Breast epithelium (tissue), 4 donors: ENCODE measurements at places on chromosomes 13 and 19. TPM values are rescaled to one million over a fixed set of nuclear protein-coding genes. Genes with fewer than 3 reads are reported as not detected.

MYO1F gene
- 11.3 TPM for total RNA-seq

THSD8 gene
- total RNA-seq, result not detected

CABP5 gene
- total RNA-seq, result not detected

KLF1 gene
- not detected for total RNA-seq

- H3K36me3 ChIP-seq, result no peaks in the 10 kb centered on the region
- no peak overlapping the region for H3K4me3 ChIP-seq
- no peak overlapping the region for H3K27ac ChIP-seq
Measured at GRCh38 chr13:101575581-101575980, 123.1 kb downstream of the ITGBL1 start.

DNA sequence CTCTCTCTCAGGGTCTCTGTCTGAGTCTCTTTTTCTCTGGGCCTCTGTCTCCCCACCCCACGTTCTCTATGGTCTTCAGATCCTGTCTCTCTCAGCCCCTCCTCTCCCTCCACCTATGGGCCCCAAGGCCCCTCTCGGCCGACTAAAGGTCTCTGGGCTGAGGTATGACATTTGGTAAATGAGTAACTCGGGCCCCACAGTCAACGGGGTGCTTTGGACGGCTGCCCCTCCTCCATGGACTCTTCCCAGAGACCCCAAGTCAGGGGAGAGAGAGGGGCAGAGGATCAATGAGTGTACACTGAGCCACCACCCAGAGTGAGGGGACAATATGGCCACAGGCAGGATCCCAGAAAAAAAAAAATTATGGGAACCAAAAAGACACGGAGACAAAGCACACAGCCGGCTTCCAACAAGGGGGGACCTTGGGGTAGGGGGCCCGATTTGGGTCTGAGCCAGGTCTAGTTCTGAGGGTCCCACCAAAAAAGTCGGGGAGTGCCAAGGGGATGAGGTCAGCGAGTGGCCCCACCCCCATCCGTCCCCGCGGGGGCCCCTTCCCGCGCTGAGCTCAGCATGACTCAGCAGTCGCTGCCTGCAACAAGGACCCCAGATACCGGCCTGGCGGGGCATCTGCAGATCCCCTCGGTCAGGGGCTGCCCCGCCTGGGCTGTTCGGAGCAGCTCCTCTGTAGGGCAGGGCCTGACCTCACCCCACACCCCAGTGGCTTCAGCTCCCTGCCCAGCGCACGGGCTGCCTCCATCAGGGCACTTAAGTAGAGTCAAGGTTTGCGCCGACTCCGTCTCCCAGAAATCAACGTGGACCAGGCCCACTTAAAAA lies 1.5 kb upstream of the FTL start:
- H3K36me3 ChIP-seq, result no peaks in the 10 kb centered on the region
- peak overlapping the region; percentile 81 for H3K4me3 ChIP-seq
- no peaks in the 10 kb centered on the region for H3K27me3 ChIP-seq
- peak; percentile 64 for DNase-seq

GRCh38 chr19:35882114-35882832 lies 13.9 kb downstream of the APLP1 start:
- H3K27me3 ChIP-seq, result no peaks in the 10 kb centered on the region
- H3K4me1 ChIP-seq, result no peaks in the 10 kb centered on the region
- no peaks in the 10 kb centered on the region for H3K36me3 ChIP-seq

- no peak overlapping the region for H3K27ac ChIP-seq
- H3K27me3 ChIP-seq, result no peaks in the 10 kb centered on the region
- DNase-seq, result no peak
- peaks cover 3% of the 10 kb centered on the region for H3K4me1 ChIP-seq
Measured at GRCh38 chr13:21047087-21047486, 14.3 kb downstream of the LATS2 start.

DNA sequence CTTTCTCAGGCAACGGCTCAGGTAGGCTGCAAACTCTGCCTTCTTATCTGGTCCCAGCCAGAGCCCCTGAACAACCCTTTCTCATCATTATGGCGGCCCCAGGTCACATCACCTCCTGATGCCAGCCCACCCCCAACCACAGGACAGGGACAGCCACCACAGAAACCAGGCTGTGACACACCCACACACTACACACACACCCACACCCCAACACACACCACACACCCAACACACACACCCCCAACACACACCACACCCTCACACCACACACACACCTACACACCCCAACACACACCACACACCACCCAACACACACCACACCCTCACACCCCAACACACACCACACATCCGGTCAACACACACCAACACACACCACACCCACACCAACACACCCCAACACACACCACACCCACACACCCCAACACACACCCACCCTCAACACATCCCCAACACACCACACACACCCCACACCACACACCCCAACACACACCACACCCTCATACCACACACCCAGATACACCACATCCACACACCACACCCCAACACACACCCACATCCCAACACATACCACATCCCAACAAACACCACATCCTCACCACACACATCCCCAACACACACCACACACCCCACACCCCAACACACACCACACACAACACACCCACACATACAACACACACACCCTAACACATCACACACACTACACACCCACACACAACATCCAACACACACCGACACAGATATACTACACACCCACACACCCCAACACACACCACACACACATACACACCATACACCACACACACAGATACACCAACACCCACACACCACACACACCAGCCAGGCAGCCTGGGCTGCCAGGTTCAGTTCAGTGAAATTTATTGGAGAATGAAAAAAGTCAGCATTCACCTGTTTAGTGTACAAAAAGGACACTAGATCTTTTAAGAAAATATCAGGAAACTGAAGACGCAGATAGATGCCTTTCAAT lies 4.2 kb upstream of the ISYNA1 start:
- DNase-seq, result no peak
- no peak overlapping the region for H3K27ac ChIP-seq
- no peaks in the 10 kb centered on the region for H3K36me3 ChIP-seq

DNA sequence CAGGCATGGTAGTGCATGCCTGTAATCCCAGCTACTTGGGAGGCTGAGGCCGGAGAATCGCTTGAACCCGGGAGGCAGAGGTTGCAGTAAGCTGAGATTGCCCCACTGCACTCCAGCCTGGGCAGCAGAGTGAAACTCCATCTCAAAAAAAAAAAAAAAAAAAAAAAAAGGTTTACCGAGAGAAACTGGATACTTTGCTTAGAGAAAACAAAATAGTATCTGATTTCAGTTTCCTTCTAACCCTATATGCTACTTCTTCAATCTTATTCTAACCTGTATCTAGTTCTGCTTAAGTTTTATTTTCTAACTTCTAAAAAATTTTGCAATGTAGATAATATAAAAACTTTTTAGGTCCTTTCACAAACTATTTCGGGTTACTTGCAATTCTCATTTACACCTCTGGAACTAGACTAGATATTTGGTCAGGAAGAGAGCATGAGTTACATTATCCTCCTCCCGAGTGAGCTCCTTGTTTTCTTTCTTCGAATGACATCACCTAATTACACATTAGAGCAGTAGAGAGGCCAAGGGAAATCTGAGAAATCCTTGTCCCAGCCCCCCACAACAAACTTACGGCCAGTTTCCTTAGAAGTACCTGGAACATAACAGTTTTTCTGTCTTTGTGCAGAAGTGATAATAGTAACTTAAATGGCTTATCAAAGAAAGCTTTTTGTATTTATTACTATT lies 128.9 kb downstream of the B3GLCT start:
- DNase-seq, result no peak
- no peak overlapping the region for H3K4me3 ChIP-seq
- H3K27me3 ChIP-seq, result no peaks in the 10 kb centered on the region
- no peak overlapping the region for H3K27ac ChIP-seq
- H3K4me1 ChIP-seq, result no peaks in the 10 kb centered on the region
- no peaks in the 10 kb centered on the region for H3K36me3 ChIP-seq

- H3K36me3 ChIP-seq, result no peaks in the 10 kb centered on the region
- no peaks in the 10 kb centered on the region for H3K27me3 ChIP-seq
- H3K4me1 ChIP-seq, result no peaks in the 10 kb centered on the region
- no peak overlapping the region for H3K4me3 ChIP-seq
- no peak overlapping the region for H3K27ac ChIP-seq
Measured at GRCh38 chr13:29679396-29680053, 84.0 kb upstream of the SLC7A1 start.

DNA sequence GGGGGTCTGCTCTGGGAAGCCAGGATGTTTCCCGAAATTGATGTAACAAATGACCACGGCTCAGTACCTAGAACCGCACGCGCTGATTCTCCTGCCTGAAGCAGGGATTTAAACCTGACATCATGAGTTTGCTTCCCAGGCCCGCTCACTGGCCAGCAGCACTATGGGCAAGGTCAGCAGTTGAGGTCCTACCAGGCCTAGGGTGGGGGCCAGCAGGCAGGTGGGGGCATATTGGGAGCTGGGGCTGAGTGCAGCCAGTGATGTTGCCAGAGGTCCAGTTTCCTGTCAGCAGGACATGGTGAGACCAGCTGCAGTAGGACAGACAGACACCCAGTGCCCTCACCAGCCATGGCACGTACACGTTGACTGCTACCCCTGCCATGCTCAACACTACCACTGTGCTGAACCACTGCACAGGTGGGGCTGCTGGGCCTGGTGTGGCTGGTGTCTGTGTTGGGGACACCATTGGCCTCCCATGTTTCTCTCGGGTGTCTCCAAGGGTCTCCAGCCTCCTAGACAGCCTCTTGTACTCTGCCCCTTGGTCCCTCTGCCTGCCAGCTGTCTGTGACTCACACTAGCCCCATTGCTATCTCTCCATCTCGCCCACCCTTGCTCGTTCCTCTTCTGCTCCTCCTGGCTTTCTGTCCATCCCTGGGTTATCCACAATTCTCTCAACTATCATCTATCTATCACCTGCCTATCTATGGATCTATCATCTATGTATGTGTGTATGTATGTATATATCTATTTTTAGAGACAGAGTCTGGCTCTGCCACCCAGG lies 1.1 kb upstream of the C19orf85 start:
- H3K4me3 ChIP-seq, result no peak overlapping the region
- DNase-seq, result no peak
- no peaks in the 10 kb centered on the region for H3K36me3 ChIP-seq
- no peaks in the 10 kb centered on the region for H3K4me1 ChIP-seq

DNA sequence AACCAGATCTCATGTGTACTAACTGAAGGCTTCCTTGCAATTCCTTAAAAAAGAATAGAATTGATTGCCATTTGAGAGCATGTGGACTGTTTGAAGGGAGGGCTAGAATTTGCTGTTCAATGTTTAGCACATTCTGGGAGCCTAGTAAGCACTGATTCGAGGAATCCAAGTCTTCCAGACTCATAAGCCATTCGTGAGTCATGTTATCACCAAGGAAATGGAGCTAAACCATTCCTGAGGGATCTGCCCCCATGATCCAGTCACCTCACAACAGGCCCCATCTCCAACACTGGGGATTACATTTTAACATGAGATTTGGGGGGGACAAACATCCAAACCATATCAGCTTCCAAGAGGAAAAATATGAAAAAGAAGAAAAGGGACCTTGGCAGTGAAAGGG lies 276.4 kb downstream of the KCNRG start:
- H3K27me3 ChIP-seq, result no peaks in the 10 kb centered on the region
- H3K27ac ChIP-seq, result no peak overlapping the region
- H3K4me3 ChIP-seq, result no peak overlapping the region

- no peak overlapping the region for H3K27ac ChIP-seq
- no peaks in the 10 kb centered on the region for H3K4me1 ChIP-seq
- no peak overlapping the region for H3K4me3 ChIP-seq
- no peaks in the 10 kb centered on the region for H3K27me3 ChIP-seq
Measured at GRCh38 chr13:62551588-62551987, 1135.9 kb upstream of the PCDH20 start.

DNA sequence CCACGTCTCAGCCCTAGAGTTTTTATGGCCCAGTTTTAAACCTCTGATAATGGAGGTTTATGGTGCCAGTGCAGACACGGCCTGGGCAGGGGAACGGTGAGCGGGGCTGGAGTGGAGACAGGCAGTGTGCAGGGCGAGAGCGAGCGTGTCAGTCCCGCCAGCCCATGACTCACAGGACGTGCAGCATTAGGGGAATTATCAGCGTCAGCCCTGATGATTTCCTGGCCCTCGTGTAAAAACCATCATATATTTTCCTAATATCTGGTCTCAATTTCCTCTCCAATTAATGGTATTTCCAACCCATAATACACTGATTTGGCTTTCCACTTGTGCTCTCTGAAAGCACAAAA lies 104.6 kb upstream of the VSTM2B start:
- no peaks in the 10 kb centered on the region for H3K36me3 ChIP-seq
- no peaks in the 10 kb centered on the region for H3K4me1 ChIP-seq
- H3K27ac ChIP-seq, result no peak overlapping the region
- DNase-seq, result no peak
- H3K27me3 ChIP-seq, result no peaks in the 10 kb centered on the region

DNA sequence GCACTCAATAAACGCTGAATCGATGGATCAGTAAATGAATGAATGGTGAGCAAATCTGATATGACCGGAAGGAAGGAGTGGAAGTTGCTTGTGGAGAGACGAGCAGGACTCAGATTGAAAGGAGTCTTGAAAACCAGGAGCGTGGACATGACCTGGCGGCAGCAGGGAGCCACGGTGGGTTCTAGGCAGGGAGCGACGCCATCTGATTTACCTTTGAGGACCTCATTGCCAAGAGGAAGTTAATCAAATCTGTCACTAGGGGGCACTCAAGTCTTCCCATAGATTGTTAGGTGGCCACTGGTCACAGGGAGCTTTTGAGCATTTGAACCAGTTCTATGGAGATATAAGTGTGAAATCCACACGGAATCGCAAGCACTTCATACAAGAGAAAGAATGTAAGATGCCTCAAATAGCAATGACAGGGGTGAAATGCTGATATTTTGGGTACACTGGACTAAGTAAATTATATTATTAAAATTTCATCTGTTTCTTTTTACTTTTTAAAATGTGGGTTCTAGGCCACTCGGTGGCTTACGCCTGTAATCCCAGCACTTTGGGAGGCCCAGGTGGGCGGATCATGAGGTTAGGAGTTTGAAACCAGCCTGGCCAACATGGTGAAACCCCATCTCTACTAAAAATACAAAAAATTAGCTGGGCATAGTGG lies 9.2 kb upstream of the FBN3 start:
- no peaks in the 10 kb centered on the region for H3K27me3 ChIP-seq
- H3K36me3 ChIP-seq, result no peaks in the 10 kb centered on the region
- no peak overlapping the region for H3K4me3 ChIP-seq
- DNase-seq, result peak; percentile 49

DNA sequence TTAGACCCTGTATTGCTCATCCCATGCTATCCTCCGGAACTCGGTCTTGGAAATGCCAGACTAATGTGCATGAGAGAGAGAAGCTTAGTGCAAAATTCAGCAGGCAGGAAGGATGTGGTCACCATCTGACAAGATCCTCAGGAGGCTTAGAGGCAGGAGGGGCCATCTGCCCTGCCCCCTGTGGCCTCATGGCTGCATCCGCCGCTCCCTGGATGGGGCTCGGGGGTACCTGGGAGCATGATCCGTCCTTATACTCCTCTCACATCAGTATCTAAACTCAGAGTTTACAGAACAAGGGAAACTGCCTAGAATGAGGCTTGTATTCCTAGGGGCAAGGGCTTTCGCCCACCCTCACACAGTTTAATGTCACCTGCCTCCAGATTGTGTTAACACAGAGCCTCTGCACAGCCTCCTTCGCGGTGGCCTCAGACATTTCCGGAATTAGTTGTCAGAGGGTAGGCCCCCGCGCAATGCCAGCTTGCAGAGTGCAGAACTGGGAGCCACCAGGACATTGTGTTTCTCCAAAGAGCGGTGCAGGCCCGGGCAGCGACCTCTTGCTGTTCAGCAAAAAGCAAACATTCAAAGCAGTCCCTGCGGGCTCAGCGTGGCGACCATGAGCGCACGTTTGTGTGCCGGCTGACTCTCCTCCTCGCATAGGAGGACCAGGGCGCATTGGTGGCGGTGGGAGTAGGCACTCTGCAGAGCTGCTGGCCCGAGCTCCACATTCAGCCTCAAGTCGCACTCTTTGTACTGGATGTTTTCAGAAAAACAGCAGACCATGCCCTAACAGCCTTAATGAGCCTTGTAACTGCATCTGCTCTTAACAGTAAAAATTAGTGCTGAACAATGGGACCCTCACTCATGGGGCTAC lies 39.1 kb downstream of the GPR12 start:
- no peak overlapping the region for H3K4me3 ChIP-seq
- no peaks in the 10 kb centered on the region for H3K36me3 ChIP-seq
- DNase-seq, result no peak
- H3K27me3 ChIP-seq, result no peaks in the 10 kb centered on the region
